CD4-positive, CD25-positive, alpha-beta regulatory T cell (primary cell): ENCODE measurements at places on chromosomes 2 and 18. TPM values are rescaled to one million over a fixed set of nuclear protein-coding genes. Genes with fewer than 3 reads are reported as not detected.

ST8SIA3 gene
- total RNA-seq = not detected

NEU2 gene
- total RNA-seq = not detected

- DNase-seq = no peak
These were observed 43.7 kb upstream of the NEB start for GRCh38 chr2:151777935-151778334.

MC2R gene
- not detected for total RNA-seq

DNA sequence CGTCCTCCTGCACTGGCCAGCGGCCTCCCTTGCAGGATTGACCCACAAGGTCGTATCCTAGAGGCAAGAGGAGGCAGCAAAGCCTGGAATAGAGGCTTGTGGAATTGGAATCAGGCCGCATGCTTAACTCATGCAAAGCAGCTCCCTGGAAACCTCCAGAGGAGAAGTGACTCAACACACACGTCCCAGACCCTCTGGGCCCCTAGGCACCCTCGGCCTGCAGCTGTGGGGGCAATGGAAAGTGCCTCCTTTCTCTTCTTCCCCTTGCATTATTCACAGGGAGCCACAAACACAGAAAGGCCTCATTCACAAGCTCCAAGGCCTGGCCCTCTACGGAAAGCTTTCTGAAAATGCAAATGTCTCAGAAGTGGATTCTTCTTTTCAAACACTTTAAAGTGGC lies 19.6 kb downstream of the SPATA3 start:
- no peak for DNase-seq

CAPN14 gene
- 0.20 TPM for total RNA-seq

- DNase-seq = no peak
These were observed 7.2 kb downstream of the PECR start for GRCh38 chr2:216074380-216074779.

FN1 gene
- 0.72 TPM for total RNA-seq

GRCh38 chr2:60821587-60822302 lies 59.6 kb upstream of the REL start:
- DNase-seq = no peak

DNA sequence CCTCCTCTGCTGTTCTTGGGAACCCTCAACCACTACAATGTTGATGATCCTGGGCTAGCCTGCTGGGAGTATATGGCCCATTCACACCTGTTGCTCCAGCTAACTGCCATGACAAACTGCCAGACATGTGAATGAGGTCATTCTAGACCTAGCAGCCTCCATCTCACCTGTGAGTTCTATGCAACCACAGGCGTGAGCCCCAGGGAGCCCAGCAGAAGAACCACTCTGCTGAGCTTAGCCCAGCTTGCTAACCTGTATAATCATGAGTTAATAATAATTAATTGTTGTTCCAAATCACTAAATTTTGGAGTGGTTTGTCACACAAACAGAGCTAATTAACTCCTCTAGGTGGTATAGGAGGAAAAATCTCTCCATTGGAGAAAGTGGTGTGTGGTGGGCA lies 24.7 kb upstream of the CELF4 start:
- DNase-seq = no peak

GRCh38 chr18:53509886-53510285 lies 714.6 kb downstream of the MBD2 start:
- DNase-seq = no peak
